Neural crest cell (in vitro differentiated cells): ENCODE measurements at places on chromosomes 7 and 10. TPM values are rescaled to one million over a fixed set of nuclear protein-coding genes. Genes with fewer than 3 reads are reported as not detected.
A peak's percentile ranks its signal among the peaks of the same experiment; 100 is the strongest.

The PPP1R17 gene
- total RNA-seq, result 1.2 and 1.4 TPM in 2 replicates

DNA sequence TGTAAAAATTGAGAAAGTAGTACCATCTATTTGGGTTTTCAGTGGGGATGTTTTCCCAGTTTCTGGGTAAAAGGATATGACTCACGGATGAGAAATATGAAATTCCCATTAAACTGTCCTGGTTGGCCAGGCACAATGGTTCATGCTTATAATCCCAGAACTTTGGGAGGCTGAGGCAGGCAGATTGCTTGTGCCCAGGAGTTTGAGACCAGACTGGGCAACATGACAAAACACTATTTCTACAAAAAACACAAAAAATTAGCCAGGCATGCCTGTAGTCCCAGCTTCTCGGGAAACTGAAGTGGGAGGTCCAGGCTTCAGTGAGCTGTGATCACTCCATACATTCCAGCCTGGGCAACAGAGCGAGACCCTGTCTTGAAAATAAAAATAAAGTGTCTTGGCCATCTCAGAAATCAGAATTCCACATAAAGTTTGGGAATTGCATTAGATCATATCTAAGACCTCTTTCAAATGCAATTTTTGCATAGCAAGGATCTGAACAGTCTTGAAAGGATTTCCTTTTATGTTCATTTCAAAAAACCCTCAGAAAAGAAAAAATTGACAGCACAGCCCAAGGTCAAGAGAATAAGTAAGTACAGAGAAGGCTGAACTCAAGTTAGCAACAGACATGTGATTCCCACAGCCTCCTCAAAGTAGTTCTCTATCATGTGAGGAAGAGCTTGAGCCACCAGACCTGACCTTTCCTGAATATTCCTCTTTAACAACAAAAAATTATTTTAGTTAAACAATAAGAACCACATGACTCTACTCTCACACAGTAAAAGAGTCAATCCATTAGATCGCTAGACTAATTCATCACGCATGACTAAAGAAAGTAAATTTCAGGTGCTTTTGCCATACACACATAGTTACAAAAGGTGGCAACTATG lies 141.5 kb upstream of the CAV2 start:
- H3K4me3 ChIP-seq, result no peak overlapping the region
- DNase-seq, result no peak
- peak overlapping the region; percentile 48 for H3K27ac ChIP-seq
- no peaks in the 10 kb centered on the region for H3K27me3 ChIP-seq
- no peaks in the 10 kb centered on the region for H3K36me3 ChIP-seq

GRCh38 chr10:78401624-78402367 lies 368.1 kb downstream of the RPS24 start:
- no peaks in the 10 kb centered on the region for H3K27me3 ChIP-seq
- DNase-seq, result no peak
- H3K36me3 ChIP-seq, result no peaks in the 10 kb centered on the region

DNA sequence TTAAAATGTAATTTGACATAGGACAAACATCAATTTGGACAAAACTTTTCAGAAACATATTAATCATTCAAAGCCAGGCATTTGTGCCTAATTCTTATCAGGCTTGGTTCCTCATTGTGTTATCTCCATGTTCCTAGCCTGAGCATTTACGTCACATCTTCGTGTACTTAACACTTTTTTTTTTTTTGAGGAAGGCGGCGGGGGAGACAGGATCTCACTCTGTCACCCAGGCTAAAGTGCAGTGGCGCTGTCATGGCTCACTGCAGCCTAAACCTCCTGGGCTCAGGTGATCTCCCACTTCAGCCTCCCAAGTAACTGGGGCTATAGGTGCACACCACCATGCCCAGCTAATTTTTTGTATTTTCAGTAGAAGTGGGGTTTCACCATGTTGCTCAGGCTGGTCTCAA lies 19.8 kb downstream of the HNRNPA2B1 start:
- no peak for DNase-seq
- no peak overlapping the region for H3K27ac ChIP-seq
- H3K36me3 ChIP-seq, result peaks cover 10% of the 10 kb centered on the region
- H3K4me3 ChIP-seq, result peak overlapping the region; percentile 10

The SFRP4 gene
- not detected in 2 replicates for total RNA-seq

DNA sequence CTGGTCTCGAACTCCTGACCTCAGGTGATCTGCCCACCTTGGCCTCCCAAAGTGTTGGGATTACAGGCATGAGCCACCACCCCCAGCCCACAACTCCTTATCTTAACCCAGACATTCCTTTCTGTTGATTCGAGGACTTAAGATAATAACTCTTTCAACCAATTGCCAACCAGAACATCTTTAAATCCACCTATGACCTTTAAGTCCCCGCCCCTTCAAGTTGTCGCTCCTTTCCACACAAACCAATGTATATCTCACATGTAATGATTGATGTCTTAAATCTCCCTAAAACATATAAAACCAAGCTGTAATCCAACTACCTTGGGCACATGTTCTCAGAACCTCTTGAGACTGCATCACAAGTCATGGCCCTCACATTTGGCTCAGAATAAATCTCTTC lies 7.8 kb upstream of the ANKRD2 start:
- H3K27me3 ChIP-seq, result no peaks in the 10 kb centered on the region
- H3K4me3 ChIP-seq, result no peak overlapping the region
- H3K4me1 ChIP-seq, result peaks cover 8% of the 10 kb centered on the region
- no peaks in the 10 kb centered on the region for H3K36me3 ChIP-seq
- DNase-seq, result no peak

- no peak overlapping the region for H3K4me3 ChIP-seq
- H3K4me1 ChIP-seq, result no peaks in the 10 kb centered on the region
- no peaks in the 10 kb centered on the region for H3K36me3 ChIP-seq
- no peak overlapping the region for H3K27ac ChIP-seq
- no peak for DNase-seq
These were observed 33.9 kb downstream of the ECHDC3 start for GRCh38 chr10:11776080-11776479.

- H3K4me3 ChIP-seq, result peak overlapping the region; percentile 87
- peaks cover 8% of the 10 kb centered on the region for H3K4me1 ChIP-seq
- DNase-seq, result no peak
- peaks cover 2% of the 10 kb centered on the region for H3K36me3 ChIP-seq
- H3K27ac ChIP-seq, result no peak overlapping the region
- peaks cover 92% of the 10 kb centered on the region for H3K27me3 ChIP-seq
These were observed 559 bp downstream of the KCNMA1 start for GRCh38 chr10:77636967-77637531.

The SNCG gene
- total RNA-seq, result 7.8 and 8.2 TPM in 2 replicates

The CYP3A4 gene
- total RNA-seq, result not detected in 2 replicates

DNA sequence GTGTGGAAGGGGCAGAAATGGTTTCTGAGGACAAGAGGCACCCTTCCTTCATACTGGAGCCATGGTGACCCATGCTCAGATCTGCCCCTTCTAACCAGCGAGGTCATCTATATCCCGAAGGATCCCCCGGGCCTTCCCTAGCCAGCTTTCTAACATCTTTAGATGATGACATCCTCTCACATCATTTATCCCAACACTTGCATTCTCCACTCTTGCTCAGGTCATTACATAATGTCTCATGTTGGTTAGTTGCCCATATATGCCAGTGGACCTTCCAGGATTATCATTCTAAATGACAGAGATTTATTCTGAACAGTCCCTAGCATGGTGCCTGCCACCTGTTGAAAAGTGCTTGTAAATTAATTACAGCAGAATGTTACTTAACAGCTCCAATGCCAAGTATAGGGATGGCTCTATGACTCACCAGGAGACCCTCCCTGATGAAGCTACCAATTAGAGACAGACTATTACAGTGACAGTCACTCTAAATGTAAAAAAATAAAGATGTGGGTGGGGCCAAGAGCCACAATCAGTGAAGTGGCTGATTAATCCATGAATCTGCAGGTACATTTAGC lies 22.6 kb upstream of the ABLIM1 start:
- H3K4me3 ChIP-seq, result no peak overlapping the region
- H3K36me3 ChIP-seq, result no peaks in the 10 kb centered on the region
- no peaks in the 10 kb centered on the region for H3K27me3 ChIP-seq
- H3K27ac ChIP-seq, result no peak overlapping the region
- DNase-seq, result no peak
- H3K4me1 ChIP-seq, result peaks cover 43% of the 10 kb centered on the region

DNA sequence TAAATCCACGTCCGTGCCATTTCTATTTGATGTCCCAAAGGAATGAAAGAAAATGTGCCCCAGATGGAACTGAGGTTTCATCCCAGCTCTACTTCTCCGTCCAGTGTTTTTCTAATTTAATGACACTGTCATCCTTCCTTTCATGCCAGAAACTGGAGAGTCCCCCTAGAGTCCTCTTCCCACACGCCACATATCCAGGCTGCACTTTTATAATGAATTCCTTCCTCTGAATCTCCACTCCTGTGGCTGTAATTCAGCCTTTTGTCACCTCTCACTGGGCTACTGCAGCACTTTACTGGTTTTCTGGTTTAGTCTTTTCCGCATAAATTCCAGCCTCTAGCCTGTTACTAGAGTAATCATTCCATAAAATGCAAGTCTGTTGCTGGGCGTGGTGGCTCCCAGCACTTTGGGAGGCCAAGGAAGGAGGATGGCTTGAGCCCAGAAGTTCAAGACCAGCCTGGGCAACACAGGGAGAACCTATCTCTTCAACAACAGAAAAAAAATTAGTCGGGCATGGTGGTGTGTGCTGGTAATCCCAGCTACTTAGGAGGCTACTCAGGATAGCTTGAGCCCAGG lies 142.6 kb upstream of the RHEB start:
- H3K36me3 ChIP-seq, result no peaks in the 10 kb centered on the region
- H3K4me1 ChIP-seq, result peaks cover 11% of the 10 kb centered on the region
- no peak overlapping the region for H3K27ac ChIP-seq
- DNase-seq, result no peak

The ANKRD22 gene
- not detected in 2 replicates for total RNA-seq

GRCh38 chr10:44473146-44473545 lies 88.2 kb upstream of the CXCL12 start:
- no peak overlapping the region for H3K27ac ChIP-seq
- no peaks in the 10 kb centered on the region for H3K27me3 ChIP-seq
- no peak overlapping the region for H3K4me3 ChIP-seq
- H3K36me3 ChIP-seq, result no peaks in the 10 kb centered on the region
- DNase-seq, result no peak
- peaks cover 4% of the 10 kb centered on the region for H3K4me1 ChIP-seq

DNA sequence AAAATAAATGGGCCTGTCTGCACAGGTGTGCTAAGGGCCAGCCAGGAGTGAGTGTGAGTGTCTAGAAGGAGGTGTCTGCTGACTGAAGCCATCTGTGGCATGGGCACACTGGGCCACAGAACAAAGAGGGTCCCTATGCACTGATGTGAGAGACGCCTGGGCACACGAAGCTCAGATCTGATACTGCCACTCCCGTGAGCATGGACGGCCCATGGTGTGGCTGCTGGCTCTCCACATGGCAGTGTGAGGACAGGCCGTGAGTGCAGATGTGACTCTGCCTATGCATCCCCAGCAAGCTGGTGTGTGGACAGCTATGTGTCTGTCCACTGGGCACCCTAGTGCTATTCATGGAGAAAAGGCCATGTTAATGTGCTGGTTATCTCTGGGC lies 12.8 kb upstream of the MYL7 start:
- no peak for DNase-seq
- no peak overlapping the region for H3K4me3 ChIP-seq
- H3K4me1 ChIP-seq, result no peaks in the 10 kb centered on the region
- no peaks in the 10 kb centered on the region for H3K27me3 ChIP-seq
- no peak overlapping the region for H3K27ac ChIP-seq

The PLXNA4 gene
- 21.7 and 22.9 TPM in 2 replicates for total RNA-seq

The HOXA2 gene
- 41.2 and 41.6 TPM in 2 replicates for total RNA-seq

- H3K27me3 ChIP-seq, result no peaks in the 10 kb centered on the region
- no peak overlapping the region for H3K27ac ChIP-seq
- no peaks in the 10 kb centered on the region for H3K36me3 ChIP-seq
These were observed 40.6 kb upstream of the ABCA13 start for GRCh38 chr7:48130658-48131108.

The CDH23 gene
- 2.0 and 2.6 TPM in 2 replicates for total RNA-seq

The OR2A12 gene
- total RNA-seq, result not detected in 2 replicates
